H9 (cell line): ENCODE measurements at places on chromosomes 11 and 22. TPM values are rescaled to one million over a fixed set of nuclear protein-coding genes. Genes with fewer than 3 reads are reported as not detected.

GRCh38 chr11:64553554-64554201 is 37.3 kb upstream of the SLC22A12 start:
- DNase-seq: peak; percentile 74

The NPAS4 gene
- total RNA-seq: 1.6 and 1.8 TPM in 2 replicates

DNA sequence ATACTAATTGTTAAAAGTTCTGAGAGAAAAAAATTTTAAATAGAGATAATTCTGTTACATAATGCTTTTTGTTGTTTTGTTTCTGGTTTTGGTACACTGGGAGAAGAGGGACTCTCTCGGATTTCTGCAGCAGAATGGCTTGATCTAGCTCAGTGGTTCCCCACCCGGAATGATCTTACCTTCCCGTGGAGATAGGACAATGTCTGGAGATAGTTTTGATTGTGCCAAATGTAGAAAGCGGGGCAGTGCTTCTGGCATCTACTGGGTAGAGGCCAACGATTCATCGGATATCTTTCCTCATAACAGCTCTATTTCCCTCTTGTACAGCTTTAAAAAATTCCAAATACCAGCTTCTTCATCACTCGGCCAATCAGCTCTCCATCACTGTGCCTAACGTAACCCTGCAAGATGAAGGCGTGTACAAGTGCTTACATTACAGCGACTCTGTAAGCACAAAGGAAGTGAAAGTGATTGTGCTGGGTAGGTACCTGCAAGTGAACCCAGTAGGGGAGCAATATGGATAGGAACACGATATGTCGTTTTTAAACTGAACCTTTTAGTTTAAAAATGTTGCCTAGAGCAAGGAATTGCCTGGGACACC is 13.2 kb downstream of the CRTAM start:
- no peak for DNase-seq

GRCh38 chr11:2316169-2316962 is 14.6 kb downstream of the TSPAN32 start:
- no peak for DNase-seq

The BDNF gene
- total RNA-seq: 2.6 and 2.7 TPM in 2 replicates

GRCh38 chr11:47411884-47412746 is 3.7 kb downstream of the SLC39A13 start:
- DNase-seq: peak; percentile 82

DNA sequence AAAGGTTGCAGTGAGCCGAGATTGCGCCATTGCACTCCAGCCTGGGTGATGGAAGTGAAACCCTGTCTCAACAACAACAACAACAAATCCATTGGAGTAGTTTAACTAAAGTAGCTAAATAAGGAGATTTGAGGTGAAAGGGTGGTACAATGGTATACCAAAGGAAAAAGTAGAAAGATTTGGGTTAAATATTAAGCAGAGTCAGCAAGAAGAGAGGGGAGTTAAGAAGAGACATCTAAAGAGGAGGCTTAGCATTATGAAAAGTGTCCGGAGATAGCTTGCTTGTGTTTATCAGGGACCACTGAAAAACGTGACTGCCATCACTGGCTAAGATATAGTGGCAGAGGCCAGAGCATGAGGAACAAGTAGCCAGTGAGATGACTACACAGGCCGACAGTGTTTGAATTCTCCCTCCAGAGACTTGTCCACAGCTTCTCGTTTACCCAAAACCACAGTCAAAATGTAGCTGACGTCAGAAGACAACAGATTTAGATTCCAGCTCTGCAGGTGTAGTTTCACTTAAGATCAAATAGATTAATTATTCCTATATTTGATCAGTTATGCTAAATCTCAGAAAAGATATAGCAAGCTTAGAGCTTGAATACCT is 32.6 kb upstream of the GRK2 start:
- DNase-seq: no peak
